SK-MEL-5 (cell line): ENCODE measurements at places on chromosomes 3 and 15.

DNA sequence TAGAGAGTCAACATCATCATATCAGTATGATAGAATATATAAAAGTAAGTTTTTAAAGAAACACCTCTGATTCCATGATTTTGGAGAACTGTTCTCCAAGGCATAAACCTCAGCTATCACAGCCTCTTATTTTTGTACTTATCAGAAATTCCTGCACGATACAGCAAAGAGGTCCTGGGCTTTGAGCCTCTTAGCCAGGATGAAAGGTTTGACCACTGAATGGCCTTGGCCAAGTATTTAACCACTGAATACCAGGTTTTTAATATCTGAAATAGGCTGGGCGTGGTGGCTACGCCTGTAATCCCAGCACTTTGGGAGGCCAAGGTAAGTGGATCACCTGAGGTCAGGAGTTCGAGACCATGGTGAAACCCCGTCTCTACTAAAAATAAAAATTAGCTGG is 1.9 kb upstream of the FAM174B start:
- DNase-seq, result no peak

DNA sequence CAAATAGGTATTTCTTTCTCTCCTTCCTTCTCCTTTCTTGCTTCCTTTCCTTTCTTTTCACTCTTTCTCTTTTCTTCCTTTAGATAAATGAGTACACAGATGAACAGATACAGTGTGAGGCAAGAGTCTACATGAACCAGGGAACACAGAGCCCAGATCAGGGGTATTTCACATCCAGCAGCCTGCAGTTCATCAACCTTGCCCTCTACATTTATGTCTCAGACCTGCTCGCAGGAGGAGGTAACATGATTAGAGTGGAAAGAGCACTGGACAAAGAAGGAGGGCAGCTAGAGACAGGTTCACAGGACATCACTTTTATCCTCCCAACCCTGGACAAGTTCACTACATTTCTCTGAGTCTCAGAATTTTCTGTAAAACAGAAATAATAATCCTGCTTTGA is 773.1 kb downstream of the NTRK3 start:
- no peak for DNase-seq

DNA sequence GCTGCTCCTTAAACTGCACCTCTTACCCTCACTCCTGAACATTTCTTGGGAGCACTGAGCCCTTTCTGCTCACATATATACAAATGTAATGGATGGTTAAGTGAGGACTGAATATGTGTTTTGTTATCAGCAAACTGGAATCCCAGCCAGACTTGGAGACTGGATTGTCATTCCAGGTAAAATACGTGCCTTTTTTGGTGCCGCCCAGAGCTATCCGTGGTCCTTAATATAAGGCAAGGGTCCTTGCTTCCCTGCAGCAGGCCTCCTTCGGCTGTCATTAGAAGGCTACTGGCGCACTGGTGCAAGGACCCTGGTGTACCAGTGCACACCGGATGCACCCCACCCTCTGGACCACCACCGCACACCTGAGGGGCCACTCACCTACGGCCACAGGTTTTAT is 1.1 kb upstream of the GABRB3 start:
- DNase-seq, result no peak

DNA sequence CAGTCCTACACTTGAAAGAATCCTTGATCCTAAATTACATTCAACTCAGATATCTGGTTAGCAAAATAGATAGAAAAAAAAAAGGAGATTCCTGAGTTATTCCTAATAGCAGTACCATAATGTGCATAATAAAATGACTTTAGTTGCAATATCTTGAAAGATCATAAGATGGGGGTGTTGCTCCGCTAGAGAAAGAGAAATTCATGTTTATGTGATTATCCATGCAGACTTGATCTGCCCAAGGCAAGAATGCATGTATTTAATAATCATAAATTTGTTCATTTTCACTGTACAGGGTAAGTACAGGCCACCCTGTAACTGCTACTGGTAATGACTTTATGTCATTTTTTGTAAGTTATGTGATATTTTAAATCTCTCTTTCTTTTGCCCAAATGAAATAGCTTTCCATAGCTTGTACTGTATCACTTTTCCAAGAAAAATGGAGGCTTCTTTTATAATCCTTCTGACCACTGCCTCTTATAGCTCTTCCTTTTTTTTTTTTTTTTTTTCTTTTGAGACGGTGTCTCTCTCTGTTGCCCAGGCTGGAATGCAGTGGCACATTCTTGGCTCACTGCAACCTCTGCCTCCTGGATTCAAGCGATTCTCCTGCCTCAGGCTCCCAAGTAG is 84.6 kb downstream of the HCN4 start:
- DNase-seq, result peak; percentile 20

- DNase-seq, result no peak
These were observed 15.3 kb downstream of the TMEM266 start for GRCh38 chr15:76075046-76075445.

- no peak for DNase-seq
These were observed 32.2 kb downstream of the DNAJB8 start for GRCh38 chr3:128434524-128434923.

GRCh38 chr3:153282355-153282754 is 120.3 kb downstream of the RAP2B start:
- no peak for DNase-seq
